ENCODE measurements at places on chromosomes 3 and 15. TPM values are rescaled to one million over a fixed set of nuclear protein-coding genes. Genes with fewer than 3 reads are reported as not detected.
A peak's percentile ranks its signal among the peaks of the same experiment; 100 is the strongest.

DNA sequence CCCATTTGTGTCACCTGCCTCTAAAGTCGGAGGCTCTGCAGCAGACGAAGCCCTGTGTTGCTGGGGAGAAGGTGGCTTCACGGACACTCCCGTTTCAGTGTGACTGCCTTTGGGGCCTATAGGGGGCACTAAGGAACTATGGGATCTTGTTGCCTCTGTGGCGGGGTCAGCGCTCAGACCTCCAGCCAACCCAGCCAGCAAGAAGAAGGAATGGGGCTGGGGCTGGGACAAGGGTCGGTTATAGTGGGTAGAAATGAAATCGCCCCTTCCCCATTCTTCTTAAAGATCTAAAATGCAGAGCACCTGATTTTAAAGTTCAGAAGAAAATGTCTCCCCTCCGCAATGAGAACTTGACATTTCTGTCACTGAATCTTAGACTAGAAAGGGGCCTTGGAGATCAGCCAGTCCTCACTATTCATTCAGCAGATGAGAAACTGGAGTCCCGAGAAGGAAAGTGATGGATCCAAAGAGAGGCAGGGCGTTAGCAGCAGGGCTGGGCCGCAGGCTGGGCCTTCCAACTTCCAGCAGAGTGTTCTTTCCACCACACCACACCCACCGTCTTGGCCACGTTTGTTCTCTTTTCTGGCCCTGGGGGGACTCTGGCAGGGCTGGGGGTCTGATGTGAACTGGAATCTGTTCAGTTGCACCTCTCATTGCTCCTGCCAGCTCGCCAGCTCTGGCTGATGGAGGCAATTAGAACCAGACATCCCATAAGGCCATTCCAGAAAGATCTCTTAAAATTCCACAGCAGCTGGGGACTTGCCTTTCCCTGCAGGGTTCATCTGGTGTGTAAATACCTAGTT, 195.4 kb downstream of the OPA1 start:
- H3K36me3 ChIP-seq: no peaks in the 10 kb centered on the region
- DNase-seq: no peak
- peaks cover 75% of the 10 kb centered on the region for H3K4me1 ChIP-seq
- H3K4me3 ChIP-seq: peak overlapping the region; percentile 34

- no peak for DNase-seq
- H3K27ac ChIP-seq: no peak overlapping the region
- no peak overlapping the region for H3K4me3 ChIP-seq
- H3K4me1 ChIP-seq: peaks cover 7% of the 10 kb centered on the region
Measured at GRCh38 chr3:114454551-114455251, 160.9 kb downstream of the TIGIT start.

- H3K27ac ChIP-seq: no peak overlapping the region
- no peak for DNase-seq
- H3K27me3 ChIP-seq: peaks cover 8% of the 10 kb centered on the region
- H3K36me3 ChIP-seq: no peaks in the 10 kb centered on the region
- H3K4me1 ChIP-seq: no peaks in the 10 kb centered on the region
Measured at GRCh38 chr3:24086206-24086605, 141.1 kb downstream of the NR1D2 start.

GRCh38 chr3:190260301-190260700, 61.9 kb downstream of the CLDN1 start:
- H3K4me1 ChIP-seq: peaks cover 24% of the 10 kb centered on the region
- H3K27ac ChIP-seq: no peak overlapping the region
- H3K4me3 ChIP-seq: no peak overlapping the region
- peaks cover 7% of the 10 kb centered on the region for H3K27me3 ChIP-seq
- no peaks in the 10 kb centered on the region for H3K36me3 ChIP-seq

Gene SRPRB
- 80.9 TPM for total RNA-seq

Measured in type B pancreatic cell (in vitro differentiated cells).